Non-pigmented ciliary epithelial cell (primary cell): ENCODE measurements at places on chromosomes 16 and 17.

DNA sequence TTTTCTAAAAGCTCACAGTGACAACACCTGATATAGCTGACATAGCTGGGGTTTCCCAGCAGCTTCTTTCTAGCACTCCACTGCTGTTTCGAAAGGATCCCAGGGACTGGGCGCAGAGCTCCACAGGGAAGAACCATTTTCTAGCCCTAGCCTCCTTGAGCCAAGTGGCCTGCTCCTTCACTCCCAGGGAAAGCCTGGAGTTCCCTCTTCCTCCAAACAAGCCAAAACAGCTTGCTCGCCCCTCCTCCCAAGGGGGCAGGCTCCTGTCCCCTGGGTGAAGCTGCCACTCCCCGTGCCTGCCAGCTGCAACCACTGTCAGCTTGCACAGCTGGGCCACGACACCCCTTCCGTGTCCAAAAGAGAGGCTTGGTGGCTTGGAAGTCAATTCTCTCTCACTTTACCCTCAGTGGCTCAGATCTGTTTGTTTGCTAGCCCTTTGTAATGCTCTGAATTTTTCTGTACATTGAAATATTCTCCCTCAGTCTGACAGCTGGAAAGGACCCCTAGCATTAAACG is 59.8 kb downstream of the CYTH1 start:
- no peak for DNase-seq

- no peak for DNase-seq
Observed at GRCh38 chr17:7207120-7208001, 12.3 kb downstream of the DLG4 start.

GRCh38 chr17:61318684-61319098 is 81.0 kb upstream of the TBX2 start:
- DNase-seq = no peak

GRCh38 chr17:21100636-21101035 is 26.1 kb upstream of the DHRS7B start:
- DNase-seq = no peak

DNA sequence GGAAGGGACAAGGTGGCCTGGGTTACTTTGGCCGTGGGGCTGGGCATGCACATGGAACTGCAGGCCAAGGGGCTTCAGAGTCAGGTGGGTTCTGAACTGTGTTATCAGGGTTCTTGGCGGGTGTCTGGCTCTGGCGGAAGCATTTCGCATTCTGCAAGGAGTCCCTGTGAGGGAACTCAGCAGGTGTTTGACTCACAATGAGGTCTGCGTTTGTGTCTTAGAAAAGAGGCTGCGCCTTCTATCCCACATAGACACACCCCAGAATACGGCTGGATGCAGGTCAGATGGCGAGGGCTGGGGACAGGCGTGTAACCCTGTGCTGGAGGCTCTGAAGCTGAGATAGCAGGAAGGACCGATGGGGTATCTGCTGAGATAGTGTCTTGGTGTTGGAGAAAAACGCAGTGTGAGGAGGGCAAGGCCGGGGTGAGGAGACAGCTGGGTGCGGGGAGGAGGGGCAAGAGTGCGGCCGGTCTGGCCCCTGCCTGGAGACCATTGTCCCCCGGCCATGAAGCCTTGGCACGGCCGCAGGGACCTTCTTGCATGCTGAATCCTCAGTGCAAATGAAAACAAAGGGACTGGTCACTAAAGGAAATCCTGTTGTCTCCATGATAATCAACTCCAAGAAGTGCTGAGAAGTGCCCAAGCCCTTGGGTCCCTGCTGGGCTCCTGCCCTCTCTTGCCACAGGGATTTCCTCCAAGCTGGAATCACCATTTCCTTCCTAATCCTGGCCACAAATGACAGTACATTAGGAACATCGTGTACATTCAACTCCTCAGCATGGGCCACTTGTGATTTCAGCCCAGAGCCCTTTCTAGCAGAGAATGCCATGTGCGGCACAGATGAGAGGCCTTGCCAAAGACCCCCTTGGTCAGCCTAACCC is 22.8 kb upstream of the MTSS2 start:
- DNase-seq = no peak

DNA sequence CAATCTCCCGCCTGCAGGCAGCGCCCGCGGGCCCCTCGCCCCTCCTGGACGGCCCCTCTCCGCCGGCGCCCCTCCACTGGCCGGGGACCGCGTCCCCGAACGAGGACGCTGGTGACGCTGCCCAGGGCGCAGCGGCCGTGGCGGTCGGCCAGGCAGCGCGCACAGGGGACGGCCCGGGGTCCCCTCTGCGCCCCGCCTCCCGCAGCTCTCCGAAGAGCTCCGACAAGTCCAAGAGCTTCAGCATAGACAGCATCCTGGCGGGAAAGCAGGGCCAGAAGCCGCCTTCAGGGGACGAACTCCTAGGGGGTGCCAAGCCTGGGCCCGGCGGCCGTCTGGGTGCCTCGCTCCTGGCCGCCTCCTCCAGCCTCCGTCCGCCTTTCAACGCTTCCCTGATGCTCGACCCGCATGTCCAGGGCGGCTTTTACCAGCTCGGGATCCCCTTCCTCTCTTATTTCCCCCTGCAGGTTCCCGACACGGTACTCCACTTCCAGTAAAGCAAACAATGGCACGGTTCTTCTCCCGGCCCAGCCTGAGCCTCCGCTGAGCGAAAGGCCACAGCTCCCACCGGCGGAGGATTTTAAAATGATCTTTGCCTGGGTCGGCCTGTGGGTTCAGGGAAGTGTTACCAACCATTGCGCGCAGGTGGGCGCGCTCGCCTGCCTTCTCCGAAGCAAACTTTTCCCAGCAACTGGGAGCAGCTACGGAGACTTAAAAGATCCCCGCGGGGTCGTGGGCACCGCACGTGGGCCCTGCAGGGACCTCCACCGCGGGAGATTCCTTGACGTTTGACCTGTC is 1.1 kb downstream of the FOXL1 start:
- DNase-seq = no peak

DNA sequence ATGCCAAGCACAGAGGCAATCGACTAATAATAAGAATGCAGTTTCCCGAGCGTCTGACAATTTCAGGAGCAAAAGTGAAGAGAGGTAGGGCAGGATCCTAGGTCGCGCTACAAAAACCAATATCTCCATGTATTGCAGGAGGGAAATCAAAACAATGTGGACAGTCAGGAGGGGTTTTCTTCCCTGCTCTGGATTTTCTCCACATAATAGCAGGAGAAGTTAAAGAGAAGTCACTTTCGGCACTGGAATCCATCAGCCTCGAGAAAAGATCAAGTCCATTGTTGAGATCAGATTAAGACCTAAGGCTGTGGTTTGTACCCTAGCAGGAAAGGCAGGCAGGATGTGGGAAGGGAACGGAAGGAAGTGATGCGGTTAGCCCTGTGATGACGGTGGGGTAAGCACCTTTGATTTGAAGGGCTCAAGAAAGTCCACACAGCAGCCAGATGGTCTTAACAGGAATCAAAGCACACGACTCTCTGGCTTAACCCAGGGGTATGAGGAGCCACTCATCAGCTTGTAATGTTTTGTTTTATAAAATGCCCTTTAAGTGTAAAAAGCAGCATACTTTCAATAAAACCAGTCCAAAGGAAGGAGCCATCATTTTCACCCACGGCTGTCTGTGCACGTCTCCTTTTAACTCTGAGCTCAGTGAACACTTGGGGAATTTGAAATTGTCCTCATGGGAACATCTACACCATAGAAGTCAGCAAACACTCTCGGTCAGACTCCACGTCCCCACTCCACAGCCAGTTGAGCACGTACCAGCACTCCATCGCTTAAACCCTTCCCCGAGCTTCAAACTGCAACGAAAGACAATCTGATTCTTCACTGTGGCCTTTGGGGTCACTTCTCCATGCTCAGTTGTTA is 15.8 kb upstream of the AKTIP start:
- peak; percentile 77 for DNase-seq

DNA sequence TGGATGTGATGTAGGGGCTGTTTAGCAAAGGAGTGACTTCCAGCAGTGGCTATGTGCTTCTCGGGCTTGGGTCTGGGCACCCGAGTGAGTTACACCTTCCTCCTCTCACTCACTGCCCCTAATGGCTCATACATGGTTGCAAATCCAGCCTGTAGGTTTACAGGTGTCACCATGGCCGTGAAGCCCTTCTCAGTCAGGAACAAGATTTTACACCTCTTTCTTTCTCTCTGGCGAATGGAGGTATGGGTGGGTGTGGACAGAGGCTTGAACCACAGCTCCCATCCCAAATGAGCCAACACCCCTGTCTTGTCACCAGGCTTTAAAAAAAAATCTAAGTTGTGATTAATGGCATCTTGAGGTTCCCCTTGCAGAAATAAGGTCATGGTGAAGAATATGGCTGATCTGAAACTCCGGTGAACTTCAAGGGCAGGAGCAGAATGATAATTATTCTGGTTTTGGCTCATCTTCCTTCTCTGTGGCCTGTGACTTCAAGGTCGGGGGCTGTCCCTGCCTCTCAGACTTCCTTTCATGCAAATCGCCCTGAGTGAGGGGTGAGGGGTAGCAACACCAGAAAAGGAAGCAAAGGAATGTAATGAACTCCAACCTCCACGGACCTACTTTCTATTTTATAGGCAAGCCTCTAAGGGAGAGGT is 331.2 kb downstream of the MAF start:
- DNase-seq = no peak

DNA sequence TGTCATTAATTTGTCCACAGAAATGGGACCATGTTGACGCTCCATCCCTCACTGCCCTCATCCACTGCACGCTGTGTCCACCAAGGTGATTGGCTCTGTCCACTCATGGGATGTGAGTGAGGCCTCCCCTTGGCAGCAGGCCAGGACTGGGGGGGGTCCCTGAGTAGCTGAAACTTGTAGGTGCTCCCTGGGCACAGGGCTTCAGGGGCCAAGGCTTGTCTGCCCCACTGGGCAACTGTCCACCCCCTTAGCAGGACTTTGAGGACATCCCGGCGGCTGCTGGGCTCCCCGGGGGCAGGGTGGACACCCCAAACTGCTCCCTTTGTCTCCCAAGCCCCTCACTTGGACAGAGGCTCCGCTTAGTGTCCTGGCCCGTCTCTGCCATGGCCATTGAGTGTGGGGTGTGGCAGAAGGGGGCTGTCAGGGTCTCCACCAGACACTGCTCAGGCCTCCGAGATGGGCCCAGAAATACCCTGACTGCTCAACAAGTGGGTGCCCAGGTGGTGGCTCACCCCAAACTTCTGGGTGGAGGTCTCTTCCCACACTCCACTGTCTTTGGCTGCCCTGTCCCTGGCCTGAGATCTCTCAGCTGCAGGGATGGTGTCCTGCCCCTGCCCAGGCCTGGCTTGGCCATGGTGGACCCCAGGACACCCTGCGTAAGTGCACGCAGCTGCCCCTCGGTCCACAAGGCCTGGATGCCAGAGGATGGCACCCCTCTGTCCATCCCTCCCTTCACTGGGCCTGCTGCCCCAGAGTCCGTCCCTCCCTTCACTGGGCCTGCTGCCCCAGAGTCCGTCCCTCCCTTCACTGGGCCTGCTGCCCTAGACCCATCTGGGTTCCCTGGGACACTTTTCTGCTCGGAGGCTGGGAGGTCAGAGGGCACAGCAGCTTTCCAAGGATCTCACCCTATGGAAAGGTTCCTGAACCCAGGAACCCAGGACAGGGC is 2.9 kb upstream of the RAB40C start:
- DNase-seq = no peak

DNA sequence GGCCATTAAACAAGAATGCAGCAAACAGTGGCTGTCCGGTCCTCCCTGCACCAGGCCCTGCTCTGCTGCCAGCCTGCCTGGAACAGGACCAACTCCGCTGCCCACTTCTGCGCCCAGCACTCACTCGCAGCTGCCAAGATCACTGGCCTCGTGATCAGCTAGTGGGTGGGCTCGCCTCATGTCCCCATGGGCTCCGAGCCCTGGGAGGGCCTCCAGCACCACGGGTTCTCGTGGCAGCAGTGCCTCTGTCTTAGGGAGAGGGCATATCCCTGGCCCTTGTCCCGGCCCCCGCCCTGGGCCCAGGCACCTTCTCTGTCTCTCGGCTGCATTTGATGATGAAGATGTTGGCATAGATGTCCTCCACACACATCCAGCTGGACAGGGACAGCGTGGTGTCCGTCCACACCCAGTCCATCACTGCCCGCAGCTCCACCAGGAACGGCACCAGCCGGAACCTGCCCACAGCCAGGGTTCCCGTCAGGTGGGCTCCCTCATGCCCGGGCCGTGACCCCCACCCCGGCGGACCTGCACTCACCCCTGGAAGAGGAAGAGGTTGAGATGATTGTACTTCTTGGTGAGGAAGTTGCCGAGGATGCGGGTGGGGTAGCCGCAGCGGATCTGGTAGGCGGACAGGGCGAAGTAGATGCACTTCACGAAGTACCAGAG is 13.1 kb downstream of the CTU2 start:
- DNase-seq = no peak

DNA sequence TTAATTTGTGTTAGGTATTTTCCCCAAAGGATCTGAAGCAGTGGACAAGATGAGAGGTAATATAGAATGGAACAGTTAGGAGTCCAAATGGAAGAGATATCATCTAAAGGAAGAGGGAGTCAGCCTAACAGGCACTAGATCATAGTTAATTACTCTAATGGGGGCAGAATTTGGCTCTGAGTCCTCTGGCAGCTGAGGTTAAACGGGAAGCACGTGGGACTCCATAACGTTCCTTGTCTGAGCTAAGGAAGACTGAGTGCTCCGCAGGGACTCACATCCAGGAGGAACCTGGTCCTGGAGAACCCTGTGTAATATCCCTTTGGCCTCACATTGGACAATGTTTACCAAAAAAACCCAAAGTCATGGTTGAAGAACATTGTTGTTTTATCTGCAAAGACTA is 46.6 kb upstream of the TEX2 start:
- DNase-seq = no peak

DNA sequence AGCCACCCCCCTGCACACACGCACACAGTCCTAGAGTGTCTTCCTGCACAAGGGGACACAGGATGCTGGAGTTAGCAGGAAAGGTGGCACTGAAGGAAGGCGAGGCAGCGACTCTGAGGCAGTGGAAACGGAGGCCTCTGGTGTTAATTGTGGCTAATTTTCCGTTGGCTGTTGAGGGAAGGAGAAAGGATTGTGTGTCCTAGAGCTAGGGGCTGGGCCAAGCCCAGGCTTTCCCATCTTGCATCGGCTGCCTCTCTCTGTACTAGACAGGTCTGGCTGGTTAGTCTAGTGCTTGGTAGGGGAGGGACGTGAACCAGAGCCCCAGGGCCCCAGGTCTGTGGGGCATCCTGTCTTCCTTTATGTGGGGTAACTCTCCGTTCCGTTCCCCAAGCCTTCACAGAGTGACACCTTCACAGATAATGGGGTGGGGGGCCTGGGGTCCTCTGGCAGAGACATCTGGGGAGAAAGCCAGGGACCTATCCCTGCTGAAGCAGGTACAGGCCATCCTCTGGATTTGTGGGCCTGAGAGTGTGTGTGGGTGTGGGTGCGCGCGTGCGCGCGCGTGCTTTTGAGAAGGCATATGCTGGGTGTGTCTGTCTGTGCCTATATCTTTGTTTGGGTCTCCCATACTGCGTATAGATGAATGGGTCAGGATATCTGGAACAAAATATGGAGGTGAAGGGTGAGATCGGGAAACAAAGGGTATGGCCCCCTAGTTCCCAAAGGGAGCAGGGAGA is at the start of gene CHD3:
TSS of gene CHD3 (plus strand) at position 606 of the 737 bp plus-strand sequence. CDS start 212 bp downstream, outside the sequence.
- no peak for DNase-seq

DNA sequence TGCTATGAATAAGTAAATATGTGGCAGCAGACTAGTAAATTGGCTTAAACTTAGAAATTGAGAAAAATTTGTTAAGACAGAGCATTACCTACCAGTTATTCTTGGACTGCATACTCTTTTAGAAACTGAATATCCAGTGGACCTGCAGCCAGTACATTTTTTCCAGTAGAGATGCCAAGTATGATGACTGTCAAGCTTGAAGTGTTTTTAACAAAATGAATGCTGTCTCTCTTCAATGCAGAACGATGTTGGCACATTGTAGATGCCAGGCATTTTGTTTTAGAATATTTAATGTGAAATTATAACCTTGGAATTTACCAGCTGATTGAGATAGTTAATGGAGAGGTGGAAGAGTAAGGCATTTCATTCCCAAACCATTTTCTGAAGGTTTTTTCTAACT is 52.5 kb downstream of the NFAT5 start:
- no peak for DNase-seq

GRCh38 chr16:72022127-72022526 is 13.6 kb downstream of the DHODH start:
- DNase-seq = no peak
